ENCODE measurements at places on chromosomes 13 and 19.

- no peak for DNase-seq
These were observed 74.2 kb upstream of the CSNK1A1L start for GRCh38 chr13:37179645-37180044.

GRCh38 chr19:48686088-48686487 is 9.7 kb upstream of the FUT2 start:
- DNase-seq = peak; percentile 41

- peak; percentile 92 for DNase-seq
These were observed 153.9 kb downstream of the DACH1 start for GRCh38 chr13:71712988-71713653.

GRCh38 chr19:5339198-5339949 is 1.2 kb downstream of the PTPRS start:
- peak; percentile 57 for DNase-seq

DNA sequence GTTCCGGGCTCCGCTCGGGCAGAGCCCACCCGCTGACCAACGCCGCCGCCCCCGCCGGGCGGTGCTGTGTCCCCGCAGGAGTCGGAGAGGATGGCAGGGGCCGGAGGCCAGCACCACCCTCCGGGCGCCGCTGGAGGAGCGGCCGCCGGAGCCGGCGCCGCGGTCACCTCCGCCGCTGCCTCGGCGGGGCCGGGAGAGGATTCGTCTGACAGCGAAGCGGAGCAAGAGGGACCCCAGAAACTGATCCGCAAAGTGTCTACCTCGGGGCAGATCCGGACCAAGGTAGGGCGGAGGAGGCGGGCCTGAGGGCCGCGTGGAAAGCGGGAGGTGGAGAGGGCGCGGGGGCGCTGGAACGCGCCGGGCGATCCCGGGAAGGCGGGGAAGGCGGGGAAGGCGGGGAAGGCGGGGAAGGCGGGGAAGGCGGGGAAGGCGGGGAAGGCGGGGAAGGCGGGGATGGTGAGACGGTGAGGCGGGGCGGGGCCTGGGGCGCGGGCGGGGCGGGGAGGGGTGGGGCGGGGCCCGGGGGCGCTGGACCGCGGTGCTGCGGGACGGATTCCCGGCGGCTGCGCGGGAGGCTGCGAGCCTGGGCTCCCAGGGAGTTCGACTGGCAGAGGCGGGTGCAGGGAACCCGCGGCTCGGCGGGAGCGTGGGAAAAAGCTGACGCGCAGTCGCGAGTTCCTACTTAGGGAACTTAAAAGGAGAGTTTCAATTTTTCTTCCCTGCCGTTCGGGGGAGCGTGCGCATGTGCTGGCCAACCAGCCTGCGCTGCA is 421 bp downstream of the DGKH start:
- peak; percentile 85 for DNase-seq

DNA sequence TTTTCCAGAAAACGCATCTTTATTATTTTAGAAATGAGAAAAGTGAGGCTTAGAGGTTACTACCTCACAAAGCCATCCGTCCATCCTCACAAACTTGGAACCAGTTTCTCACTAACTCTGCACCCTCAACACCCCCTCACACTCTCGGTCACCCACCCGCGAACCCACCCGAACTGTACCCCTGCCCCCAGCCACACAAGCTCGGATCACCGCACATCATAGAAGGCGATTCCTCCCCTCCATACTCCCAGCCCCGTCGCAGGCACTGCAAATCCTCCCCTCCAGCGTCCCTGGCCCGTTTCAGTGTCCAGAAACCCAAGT is 238 bp downstream of the ZNF260 start:
- no peak for DNase-seq

GRCh38 chr13:94058821-94059360 is 420.6 kb downstream of the DCT start:
- no peak for DNase-seq

DNA sequence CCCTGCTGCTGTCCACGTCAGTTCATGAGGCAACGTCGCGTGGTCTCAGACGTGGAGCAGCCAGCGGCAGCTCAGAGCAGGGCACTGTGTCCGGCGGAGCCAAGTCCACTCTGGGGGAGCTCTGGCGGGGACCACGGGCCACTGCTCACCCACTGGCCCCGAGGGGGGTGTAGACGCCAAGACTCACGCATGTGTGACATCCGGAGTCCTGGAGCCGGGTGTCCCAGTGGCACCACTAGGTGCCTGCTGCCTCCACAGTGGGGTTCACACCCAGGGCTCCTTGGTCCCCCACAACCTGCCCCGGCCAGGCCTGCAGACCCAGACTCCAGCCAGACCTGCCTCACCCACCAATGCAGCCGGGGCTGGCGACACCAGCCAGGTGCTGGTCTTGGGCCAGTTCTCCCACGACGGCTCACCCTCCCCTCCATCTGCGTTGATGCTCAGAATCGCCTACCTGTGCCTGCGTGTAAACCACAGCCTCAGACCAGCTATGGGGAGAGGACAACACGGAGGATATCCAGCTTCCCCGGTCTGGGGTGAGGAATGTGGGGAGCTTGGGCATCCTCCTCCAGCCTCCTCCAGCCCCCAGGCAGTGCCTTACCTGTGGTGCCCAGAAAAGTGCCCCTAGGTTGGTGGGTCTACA is 6.6 kb downstream of the FSTL3 start:
- DNase-seq = no peak

- DNase-seq = no peak
These were observed 58.4 kb downstream of the PEPD start for GRCh38 chr19:33463199-33463598.

GRCh38 chr13:33454844-33455705 is 169.5 kb upstream of the STARD13 start:
- DNase-seq = peak; percentile 57

- DNase-seq = peak; percentile 39
These were observed at the start of gene NRTN for GRCh38 chr19:5804516-5805461. TSS of gene NRTN (plus strand) at chr19:5805067. CDS start at chr19:5824166, 19,099 bp downstream.

DNA sequence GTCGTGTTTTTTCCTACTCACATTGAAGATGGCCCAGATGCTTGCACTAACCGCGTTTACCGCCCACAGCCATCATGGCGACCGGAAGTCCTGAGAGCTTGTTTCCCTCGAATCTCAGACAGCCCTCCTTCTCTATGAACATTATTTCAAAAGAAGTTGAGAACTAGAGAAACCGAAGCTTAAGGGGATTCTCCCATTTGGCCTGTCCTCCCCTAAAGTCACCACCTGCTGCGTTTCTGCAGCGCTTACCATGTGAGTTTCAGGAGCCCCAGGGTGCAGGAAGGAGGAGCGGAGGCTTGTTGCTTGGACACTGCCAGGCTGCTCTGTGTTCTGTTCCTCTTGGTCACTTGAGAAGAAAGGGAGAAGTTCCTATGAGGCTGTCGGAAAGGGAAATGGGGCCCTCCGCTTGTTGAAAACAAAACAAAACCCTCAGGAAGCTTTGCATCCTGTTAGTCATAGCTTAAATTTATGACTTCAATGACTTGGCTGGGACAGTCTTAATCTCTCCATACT is 6.2 kb downstream of the CARD8 start:
- no peak for DNase-seq

- no peak for DNase-seq
These were observed 95.9 kb downstream of the COL4A1 start for GRCh38 chr13:110211046-110211445.

DNA sequence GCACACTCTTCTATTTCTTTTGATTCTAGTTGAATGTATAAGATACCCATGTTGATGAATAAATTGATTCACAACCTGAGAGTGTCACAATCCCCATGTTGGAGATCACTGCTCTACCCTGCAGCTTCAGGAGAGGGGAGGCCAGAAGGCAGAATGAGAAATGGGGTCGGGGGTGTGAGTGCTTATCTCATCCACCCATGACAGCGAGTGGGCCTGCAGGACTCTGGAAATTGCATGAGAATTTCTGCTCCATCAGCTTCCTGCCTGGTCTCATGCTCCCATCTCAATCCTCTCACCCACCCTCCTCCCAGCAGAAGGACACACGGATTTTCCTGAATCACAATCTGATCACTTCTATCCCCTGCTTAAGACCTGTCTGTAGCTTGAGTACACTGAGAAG is 22.9 kb upstream of the IGFL1 start:
- DNase-seq = no peak

- no peak for DNase-seq
These were observed 82.0 kb upstream of the WASF3 start for GRCh38 chr13:26475176-26476110.

DNA sequence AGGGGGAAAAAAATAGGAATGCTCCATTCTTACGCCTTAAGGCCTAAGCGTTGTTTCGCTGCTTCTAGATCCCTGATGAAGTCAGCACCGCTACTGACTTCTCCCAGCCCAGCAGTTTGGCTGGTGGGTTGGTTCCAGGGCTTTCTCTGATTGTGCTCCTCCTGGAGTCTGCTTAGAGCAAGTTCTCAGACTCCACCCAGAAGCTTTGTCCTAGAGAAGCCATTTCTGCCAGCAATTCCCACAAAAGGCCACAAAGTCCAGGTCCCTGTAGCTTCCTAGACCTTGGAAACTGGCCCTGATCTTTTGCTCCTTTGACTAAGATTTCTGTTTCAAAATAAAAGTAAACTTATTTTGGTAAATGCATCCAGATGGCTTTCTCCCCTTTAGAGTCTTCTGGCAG is 65.4 kb downstream of the KCTD12 start:
- DNase-seq = no peak

DNA sequence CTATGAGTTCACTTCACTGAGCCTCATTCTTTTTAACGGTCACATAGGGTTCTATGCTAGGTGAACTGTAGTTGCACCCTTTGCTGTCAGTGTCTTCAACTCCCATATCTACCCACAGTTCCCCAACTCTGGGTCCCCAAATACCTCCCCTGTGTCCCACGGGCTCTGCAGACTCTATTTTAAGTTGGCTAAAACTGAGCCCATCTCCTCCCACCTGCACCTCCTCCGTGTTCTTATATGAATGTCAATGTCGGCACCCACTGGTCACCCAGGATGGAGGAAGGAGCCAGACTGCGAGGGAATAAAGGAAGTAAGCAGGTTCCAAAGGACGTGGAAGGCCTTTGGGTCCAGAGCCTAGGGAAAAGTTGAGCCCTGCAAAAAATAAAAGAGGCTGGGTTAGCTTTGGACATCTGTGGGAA is 802 bp upstream of the PIN1 start:
- no peak for DNase-seq

DNA sequence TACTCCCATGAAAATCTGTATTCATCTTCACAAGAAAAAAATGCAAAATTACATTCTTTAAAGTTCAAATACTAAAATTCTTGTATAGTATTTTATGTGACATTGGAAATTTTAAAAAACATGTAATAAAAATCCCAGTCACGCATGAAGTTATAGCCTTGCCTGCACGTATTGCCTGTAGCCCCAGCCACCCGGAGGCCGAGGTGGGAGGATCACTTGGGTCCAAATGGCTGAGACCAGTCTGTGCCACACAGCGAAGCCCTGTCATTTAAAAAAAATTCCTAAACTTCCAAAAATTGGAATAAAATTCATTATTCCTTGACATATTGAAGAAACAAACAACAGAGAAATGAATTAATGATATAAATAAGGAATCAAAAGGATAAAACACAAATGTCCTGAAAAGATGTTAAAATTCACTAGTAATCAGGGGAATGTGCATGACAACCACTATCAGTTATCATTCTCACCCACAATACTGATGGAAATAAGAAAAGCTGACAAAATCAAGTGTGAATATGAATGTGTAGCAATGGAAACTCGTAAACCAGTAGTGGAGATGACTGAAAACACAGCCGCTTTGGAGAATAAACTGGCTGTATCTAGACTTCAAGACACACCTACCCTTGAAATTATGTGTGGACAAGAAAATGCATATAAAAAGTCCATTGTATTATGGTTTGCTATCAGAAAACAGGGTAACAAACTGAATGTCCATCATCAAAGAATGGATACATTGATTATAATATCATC is 7.5 kb downstream of the CARD8 start:
- DNase-seq = no peak

- DNase-seq = no peak
These were observed 11.7 kb downstream of the KCNRG start for GRCh38 chr13:50026788-50027473.

DNA sequence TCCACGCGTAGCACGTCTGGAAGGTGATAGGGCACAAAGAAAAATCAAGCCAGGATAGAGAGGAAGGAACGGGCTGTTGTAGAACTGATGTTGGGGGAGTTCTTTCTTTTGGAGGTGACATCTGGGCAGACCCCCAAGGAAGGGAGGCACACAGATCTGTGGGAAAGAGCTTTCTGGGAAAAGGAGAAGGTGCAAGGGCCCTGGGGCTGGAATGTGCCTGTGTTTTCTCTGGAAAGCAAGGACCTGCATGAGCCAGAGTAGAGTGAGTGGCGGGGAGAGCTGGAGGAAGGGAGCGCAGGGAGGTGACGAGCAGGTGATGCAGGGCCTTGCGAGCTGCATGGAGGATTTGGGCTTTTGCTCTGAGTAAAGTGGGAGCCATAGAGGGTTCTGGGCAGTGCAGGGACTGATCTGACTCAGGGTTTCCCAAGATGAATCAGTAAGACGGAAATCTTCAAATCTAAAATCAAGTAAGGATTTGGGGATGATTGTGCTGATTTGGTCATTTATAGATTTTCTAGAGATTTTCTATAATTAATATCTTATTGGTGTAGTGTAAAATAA is 30.8 kb downstream of the SMARCA4 start:
- DNase-seq = no peak

GRCh38 chr13:90118467-90119071 is 1228.9 kb upstream of the MIR17HG start:
- no peak for DNase-seq

GRCh38 chr13:61712621-61713020 is 297.0 kb upstream of the PCDH20 start:
- DNase-seq = no peak

- DNase-seq = peak; percentile 9
These were observed 52.9 kb downstream of the OR10H4 start for GRCh38 chr19:16001481-16002312.

DNA sequence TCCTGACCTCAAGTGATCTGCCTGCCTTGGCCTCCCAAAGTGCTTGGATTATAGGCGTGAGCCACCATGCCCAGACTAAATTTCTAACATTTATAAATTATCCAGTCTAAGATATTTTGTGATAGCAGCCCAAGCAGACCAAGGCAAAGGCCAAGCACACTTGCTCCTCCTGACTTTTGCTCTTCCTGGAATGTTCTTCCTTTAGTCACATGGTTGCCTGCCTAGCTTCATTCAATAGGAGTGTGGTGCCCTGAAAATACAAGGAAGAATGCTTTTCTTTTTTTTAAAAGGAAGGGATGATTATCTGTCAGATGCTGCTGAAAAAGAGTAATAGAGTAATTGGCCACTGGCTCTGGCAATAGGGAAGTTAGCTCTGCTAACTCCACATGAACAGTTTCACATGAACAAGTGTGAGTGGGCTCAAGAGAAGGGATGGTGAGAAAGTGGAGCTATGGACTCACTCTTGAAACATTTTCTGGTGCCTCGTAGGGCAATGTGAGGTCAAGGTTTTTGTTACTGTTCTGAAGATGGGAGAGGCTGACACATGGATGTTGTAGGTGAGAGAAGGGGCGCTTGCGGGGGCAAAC is 47.1 kb downstream of the USPL1 start:
- DNase-seq = no peak

GRCh38 chr13:24254146-24254841 is 55.1 kb upstream of the C1QTNF9 start:
- no peak for DNase-seq

GRCh38 chr19:49767381-49767780 is 580 bp downstream of the AP2A1 start:
- DNase-seq = no peak

- no peak for DNase-seq
These were observed 61.8 kb downstream of the RXFP2 start for GRCh38 chr13:31801088-31801487.
